Activated T-cell treated with anti-CD3 and anti-CD28 coated beads, Interleukin-2, amount 50 U/mL, for 1 hour (primary cell): ENCODE measurements at places on chromosomes 3 and 15.

DNA sequence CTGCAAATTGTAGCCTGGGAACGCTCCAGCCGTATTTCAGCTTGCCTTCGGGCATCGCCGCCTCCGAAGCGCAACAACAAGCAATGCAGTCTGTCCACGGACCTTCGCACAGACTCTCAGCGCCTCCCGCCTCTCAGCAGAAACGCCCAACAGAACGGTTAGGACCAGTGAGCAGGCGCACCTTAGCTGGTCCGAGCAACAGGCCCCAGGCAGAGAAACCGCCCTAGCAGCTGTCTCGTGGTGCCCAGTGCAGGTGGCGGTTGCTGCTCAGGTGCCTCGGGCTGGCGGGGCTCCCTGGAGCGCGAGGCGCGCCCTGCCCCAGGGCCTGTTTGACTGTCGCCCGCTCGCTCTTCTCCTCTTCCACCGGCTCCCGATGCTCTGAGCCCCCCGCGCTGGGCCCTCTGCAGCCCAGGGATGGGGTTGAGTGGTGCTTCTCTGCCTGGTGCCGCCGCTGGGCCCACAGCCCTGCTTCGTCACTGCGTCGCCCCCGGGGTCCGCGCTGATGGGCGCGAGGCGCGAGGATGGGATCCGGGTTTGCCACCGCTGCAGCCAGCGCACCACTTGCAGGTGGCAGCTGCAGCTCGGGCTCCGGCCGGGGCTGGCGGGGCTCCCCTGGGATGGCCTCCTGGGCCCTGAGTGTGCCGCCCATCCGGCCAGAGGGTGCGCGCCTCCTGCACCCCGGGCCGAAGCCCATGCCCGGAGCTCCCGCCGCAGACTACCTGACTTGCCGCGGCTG is 268.4 kb upstream of the FRG2C start:
- DNase-seq: no peak

- DNase-seq: no peak
Measured at GRCh38 chr15:57427367-57427821, 51.1 kb downstream of the CGNL1 start.

DNA sequence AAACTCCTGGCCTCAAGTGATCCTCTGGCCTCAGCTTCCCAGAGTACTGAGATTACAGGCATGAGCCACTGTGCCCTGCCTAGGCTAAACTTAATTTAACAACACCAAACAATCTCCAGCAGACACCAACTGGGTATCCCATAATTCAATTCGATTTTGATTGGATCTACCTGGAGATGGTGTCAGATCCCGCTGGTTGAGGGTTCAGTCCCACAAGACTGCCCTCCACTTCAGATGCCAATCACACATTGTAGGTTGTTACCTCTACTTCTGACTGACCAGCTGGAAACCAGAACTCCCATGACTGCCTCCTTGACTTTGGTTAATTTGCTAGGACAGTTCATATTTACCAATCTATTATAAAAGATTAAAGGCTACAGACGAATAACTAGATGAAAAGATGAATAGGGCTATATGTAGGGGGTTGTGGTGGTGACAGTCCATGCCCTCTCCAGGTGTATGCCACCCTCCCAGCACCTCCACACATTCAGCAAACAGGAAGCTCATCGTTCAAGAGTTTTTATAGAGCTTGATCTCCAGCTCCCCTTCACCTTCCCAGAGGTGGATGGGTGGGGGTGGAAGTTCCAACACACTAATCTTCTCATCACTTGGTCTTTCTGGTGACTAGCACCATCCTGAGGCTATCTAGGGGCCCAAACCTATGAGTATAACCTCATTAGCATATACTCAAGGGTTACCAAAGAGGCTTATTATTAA is 9.3 kb downstream of the B2M start:
- peak; percentile 41 for DNase-seq

GRCh38 chr3:161222662-161223061 is 1.6 kb downstream of the NMD3 start:
- DNase-seq: no peak

DNA sequence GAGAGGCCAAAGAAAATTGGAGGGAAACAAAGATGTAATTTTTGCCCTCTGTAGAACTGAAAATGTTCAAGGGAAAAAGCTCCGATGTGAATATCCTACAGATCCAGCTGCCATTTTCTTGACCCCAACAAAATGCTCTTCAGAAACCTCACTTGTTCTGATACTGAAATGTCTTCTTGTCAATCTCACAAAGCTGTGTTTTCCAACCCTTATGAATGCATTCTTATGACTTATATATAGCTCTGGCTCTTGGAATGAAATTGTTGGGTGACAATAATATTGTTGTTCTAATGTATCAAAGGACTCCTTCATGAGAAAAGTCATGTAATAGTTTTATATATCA is 157.1 kb upstream of the TGFBR2 start:
- DNase-seq: no peak

GRCh38 chr15:31264559-31265089 is 62.0 kb upstream of the KLF13 start:
- peak; percentile 27 for DNase-seq

DNA sequence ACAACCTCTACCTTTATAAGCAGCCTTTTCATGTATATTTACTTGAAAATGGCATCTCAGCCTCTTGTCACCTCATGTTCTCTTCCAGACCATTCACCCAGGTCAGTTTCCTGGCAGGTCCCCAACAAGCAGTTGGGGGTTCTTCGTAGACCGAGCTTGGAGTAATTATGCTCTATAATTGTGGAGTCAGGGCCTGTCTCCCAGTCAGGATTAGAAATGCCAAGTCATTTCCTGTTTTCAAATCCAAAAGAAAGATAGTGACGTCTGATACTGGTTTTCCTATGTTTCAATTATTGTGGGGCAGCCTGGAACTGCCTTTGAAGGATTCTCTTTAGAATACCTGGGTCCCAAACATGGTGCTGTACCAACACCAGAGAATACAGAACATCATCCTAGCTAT is 430.6 kb downstream of the MECOM start:
- DNase-seq: no peak

DNA sequence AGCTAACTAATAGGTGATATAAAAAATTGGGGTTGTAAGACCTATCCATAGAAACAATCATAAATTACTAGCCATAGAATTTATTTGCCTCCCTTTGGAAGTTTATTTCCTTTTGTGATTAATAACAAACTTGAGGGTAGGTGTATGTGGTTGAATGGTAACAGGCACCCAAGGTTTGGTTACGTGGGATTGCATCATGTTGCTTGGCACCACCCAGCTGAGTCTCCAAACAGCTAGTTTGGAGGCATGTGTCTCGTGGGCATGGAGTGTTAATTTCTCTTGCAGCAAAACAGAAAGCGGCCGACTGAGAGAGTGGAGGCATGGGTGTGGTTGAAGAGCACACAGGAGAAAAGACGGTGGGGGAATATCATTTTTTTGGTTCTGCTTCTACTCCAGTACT is 441.4 kb downstream of the CNTN4 start:
- DNase-seq: no peak

DNA sequence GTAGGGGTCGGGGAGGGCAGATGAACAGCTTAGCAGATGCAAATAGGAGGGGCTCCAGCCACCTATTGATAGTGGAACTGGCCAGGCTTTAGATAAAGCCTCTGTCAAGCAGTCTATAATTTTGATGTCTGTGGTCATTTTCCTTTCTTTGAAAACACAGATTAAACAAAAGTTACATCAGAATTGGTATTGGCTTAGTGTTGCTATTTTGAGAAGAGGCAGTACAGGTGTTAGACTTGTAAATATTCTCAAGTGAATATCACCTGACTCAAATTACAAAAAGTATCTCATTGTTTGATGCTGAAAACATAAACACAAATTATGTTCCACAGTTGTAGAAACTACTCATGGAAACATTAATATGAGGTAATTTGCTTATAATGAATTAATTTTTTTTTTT is 18.1 kb downstream of the GHRL start:
- no peak for DNase-seq

DNA sequence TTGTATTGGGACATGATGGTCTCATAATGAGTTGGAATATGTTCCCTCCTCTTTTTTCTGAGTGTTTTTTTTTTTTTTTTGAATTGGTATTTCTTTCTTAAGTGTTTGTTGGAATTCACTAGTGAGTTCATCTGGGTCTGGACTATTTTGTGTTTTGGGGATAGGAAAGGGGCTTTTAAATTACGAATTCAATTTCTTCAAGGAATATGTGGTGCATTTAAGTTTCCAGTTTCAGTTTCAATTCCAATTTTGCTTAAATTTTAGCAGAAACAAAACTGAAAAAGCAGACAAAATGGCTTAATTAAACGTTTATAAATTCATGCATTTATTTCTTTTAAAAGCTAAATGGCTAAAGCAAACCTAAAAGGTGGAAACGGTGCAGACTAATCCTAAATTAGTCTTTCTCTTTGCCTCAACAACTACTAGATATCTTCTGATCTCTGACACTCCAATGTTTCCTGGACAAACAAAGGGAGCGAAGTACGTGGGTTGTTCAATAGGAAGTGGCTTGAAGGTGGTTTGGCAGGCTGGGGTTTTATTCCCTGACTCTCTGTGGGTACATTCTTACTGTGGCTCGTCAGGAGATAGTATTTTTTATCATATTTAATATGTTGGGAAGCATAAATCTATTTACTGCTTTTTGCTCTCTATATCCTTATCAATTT is 50.0 kb upstream of the CORO2B start:
- no peak for DNase-seq
